Left ventricle myocardium superior (tissue), 1 donor: ENCODE measurements at places on chromosomes 13 and 19. TPM values are rescaled to one million over a fixed set of nuclear protein-coding genes. Genes with fewer than 3 reads are reported as not detected.

GRCh38 chr19:17075864-17076542 is 426 bp downstream of the MYO9B start:
- peak; percentile 52 for DNase-seq

The CGB1 gene
- not detected for total RNA-seq

DNA sequence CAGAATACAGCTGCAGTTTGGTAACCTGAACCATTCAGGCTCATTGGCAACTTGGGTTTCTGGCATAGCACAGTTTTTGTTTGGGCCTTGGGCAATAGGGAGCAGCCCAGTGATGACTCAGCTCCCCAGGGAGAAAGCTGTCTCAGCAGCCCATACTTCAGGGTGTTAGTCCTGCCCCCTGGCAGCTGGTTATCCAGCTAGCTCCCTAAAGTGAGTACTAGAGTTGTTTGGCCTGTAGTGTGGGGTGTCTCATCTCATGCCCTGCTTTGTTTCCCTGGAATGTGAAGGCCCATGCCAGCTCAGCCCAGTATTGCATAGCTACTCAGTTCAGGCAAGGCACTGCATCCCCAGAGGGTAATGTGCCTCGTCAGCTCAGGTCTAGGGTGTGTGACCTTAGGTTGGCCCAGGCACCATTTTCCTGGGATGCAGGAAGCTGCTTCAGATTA is 18.2 kb upstream of the ZNF543 start:
- DNase-seq = no peak

The TMEM190 gene
- total RNA-seq = not detected

The KL gene
- total RNA-seq = 2.1 TPM

- no peak for DNase-seq
Observed at GRCh38 chr13:83150616-83151307, 731.5 kb downstream of the SLITRK1 start.

The FUT3 gene
- total RNA-seq = not detected

- DNase-seq = no peak
Observed at GRCh38 chr13:37143911-37144310, 38.4 kb upstream of the CSNK1A1L start.

DNA sequence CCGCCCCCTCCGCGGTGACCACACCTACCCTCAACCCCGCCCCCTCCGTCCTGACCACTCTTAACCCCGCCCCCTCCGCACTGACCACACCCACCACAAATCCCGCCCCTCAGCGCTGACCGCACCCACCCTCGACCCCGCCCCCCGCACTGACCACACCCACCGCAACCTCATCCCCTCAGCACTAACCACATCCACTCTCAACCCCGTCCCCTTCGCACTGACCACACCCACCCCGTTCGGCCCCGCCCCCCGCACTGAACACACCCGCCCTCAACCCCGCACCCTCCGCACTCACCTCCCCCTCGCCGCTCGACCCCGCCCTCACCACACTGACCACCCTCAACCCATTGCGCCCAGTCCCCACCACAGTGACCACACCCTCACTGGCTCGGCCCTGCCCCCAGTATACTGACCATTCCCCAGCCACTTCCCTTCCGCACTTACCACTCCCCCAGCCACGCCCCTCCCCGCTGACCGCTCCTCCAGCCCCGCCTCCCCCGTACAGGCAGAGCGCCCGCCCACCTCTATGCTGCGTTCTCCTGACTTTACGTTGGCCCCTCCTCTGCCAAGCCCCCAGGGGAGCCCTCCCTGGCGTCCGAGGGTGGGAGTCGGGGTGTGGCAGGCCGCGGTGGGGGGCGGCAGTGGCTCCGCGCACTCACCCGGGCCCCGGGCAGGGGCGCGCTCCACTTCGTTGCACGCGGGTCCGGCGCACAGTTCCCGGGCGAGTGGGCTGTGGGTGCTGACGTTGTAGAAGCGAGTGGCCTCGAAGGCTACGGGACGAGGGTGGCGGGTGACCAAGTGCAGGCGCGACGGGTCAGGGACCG is 8.4 kb downstream of the F2RL3 start:
- DNase-seq = peak; percentile 94

- DNase-seq = no peak
Observed at GRCh38 chr19:12748489-12748888, 3.1 kb upstream of the BEST2 start.
